Kidney capillary endothelial cell (primary cell): ENCODE measurements at places on chromosomes 5 and 9.

- no peak for DNase-seq
Observed at GRCh38 chr5:109852371-109853155, 162.8 kb downstream of the MAN2A1 start.

DNA sequence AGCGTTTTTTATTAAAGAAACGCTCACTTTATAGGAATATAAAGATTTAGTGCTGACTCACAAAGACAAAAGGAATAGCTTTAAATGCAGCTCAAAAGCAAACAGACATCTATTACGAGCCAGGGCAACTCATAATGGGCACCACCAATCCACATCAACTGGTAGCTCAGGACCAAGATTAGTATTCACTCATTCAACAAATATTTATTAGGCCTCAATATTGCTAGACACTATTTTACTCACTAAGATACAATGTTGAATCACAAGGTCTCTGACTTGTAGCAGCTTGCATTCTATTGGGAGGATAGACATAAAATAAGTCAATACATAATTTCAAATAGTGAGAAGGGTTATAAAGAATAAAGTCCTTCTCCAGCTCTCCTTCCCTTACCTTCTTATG lies 8.0 kb upstream of the MAN2A1 start:
- no peak for DNase-seq

DNA sequence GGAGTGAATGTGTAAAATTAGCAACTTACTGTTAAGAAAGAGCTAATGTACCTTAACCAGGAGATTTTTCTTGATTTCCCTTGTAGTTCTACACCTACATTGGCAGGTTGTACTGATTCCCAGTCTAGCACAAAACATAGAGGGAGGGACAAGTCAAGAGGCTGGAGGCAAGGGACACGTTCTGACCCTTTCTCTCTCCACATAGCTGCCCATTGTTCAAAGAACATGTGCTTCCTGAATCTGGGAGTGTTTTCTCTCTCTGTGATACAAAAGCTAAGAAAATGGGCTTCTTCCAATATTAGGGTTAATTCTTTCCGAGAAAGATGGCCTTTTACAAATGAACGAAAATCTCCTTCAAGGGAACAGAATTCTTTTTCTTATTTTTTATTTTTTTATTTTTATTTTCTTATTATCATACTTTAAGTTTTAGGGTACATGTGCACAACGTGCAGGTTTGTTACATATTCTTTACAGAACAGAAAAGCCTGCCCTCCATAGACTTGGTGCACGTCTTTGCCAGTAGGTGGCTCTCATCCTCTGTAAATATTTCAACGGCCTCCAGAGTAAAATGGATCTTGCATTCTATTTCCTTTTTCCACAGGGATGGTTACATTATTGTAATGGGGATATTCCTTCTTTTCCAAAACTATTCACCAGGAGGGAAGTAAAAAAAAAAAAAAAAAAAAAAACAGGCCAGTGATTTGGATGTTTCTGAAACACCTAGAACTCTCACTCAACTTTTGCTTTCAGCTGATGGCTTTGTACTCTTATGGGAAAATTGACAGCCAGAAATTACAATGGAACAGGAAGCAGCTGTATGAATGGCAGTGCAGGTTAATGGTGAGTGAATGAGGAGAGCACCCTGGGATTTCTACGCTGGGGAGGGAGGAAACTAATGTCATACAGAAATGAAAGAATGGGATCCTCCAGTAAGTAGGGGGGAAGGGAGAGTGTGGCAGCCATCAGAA lies 13.1 kb upstream of the IFNA5 start:
- DNase-seq: peak; percentile 57

- DNase-seq: no peak
Observed at GRCh38 chr5:466661-467310, 23.8 kb downstream of the EXOC3 start.

DNA sequence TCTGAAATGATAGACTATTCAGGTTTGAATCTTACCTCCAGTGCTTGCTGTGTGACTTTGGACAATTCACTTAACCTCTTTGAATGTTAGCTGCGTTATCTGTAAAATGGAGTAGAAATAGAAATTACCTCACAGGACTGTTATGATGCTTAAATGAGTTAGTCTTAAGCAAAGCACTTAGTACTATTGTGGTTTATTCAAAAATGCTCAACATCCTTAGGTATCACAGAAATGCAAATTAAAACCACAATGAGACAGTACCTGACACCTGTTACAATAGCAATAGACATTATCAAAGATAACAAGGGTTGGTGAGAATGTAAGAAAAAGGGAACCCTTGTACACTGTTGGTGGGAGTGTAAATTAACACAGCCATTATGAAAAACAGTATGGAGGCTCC lies 77.6 kb upstream of the FREM1 start:
- DNase-seq: no peak

- DNase-seq: no peak
Observed at GRCh38 chr5:115354246-115354645, 57.8 kb upstream of the CCDC112 start.

GRCh38 chr5:154388842-154389241 lies 57.0 kb upstream of the SAP30L start:
- DNase-seq: no peak

DNA sequence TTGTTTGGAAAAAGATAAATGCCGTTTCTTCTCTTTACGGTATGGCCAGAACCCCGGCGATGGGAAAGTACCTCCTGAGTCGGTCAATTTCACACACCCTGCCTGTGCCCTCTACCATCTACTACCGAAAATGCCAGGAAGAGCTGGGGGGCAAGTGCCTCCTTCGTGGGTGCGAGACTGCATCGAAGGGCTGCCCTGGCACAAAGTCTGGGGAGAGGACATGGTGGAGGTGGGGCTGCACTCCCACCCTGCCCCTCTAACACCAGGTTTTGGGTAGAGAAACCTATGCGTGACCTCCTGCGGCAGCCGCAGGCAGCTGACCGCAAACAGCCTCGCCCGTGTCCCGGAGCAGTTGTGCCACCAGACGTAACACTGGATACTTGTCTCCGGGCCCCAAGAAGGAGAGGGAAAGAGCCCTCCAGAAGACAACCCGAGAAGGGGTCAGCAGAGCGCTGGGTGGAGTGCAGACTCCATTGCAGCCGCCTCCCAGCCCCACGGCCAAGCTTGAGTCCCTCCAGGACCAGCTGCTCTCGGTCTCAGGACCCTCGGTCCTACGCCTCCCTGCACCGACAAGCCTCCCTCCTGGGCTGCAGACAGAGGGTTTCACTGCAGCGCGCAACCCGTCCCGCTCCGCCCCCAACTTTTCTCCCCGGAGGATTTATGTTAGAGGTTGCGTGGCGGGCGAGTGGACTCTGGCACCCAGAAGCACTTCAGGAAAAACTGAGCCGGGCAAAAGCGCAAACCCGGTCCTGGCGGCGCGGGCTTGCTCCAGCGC lies 823 bp upstream of the PRDM6 start:
- DNase-seq: no peak

DNA sequence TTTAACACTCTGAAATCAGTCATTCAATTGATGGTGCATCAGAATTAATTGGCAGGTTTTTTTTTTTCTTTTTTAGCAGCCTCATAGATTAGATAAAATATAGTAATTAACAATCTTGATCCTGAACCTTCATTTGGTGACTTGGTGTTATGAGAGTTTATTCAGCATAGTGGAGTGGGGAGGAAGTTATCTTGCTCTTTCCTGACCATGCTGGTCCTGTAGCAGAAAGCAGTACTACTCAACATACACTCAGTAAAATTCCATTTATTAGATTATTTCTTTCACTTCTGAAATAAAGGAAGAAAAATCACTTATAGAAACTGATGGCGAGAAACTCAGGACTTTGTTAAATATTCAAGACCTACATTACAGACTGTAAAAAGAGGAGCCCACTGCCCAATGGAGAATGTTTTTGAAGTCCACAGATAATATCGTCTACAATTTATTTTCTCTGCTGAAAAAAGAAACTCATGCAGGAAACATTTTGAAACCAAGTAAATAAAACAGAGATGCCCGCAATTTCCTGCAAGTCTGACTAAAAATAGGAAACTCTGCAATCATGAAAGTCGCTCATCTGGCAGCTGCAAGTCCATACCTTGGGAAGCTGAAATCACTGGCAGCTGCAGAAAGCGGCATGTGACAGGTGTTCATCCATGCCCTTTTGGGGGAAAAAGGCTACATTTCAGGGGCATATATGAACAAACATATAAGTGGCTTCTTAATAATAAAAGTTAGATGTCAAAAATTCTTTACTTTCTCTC lies 233.2 kb upstream of the RFX3 start:
- DNase-seq: no peak

GRCh38 chr9:22105005-22105722 lies 96.1 kb upstream of the CDKN2B start:
- DNase-seq: no peak

DNA sequence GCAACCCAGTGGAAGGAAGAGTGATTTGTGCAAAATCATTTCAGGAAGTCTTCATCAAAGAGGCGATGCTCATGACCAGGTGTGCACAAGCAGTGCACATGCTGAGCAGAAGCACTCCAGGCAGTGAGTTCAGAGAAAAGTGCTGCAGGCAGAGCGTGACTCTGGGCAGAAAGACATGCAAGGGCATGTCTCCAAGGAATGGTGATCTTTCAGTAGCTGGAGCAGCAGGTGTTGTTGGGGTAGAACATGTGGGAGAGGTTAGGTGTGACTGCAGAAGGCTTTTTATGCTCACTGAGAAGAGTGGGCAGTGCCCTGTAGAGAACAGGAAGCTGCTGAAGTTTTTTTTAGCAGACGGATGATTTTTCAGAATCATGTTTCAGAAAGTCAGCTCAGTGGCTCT lies 545.4 kb upstream of the TLE4 start:
- no peak for DNase-seq
